Stomach (tissue), 19 donors: ENCODE measurements at places on chromosomes 2 and 18.

- DNase-seq: peak; percentile 45
These were observed 49.1 kb upstream of the GPC1 start for GRCh38 chr2:240386326-240386725.

GRCh38 chr2:146123714-146124113 lies 1603.8 kb upstream of the ZEB2 start:
- no peak for DNase-seq

DNA sequence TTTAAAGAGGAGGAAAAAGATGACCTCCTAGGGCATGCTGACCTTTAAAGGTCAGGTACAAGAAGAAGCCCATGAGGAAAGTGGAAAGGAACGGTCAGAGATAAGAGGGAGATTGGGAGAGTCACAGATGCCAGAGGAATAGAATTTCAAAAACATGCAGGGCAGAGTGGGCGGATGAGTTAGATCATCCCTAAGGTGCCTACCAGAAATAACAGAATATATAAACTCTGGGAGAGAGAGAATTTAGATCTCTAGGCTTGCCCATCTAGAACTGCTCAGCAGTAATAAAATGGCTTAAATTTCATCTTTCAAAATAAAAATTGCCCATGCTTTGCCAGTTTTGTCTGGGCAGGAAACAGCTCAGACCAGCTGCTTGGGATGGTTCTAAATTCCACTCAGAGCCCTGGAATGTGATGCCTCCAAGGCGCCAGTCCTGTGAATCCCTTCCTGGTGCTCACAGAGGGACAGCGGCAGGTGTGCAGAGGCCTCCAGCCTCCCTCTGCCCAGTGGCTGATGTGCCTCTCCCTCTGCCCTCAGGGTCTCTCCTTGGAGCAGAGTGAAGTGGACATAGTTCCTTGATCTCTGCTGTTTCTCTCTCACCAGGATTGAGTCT lies 130.9 kb downstream of the ANTXR1 start:
- DNase-seq: no peak

DNA sequence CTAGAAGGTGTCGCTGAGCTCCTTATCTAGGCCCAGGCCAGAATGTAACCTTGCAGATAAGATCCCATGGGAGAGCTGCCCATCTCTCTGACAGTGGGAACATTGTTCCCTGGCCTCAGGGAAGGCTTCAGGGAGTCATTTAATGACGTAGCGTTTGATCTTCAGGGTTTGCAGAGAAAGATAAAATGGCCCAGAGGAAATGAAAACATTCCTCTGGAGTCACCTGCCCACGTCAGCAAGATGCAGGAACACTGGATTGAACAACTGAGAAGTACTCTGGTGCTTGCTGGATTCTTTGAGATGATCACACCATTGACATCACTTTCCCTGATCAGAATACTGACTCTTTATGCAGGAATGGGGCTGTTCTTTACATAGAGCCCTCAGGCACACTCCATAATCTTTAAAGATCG lies 51.6 kb downstream of the MAPK4 start:
- no peak for DNase-seq

DNA sequence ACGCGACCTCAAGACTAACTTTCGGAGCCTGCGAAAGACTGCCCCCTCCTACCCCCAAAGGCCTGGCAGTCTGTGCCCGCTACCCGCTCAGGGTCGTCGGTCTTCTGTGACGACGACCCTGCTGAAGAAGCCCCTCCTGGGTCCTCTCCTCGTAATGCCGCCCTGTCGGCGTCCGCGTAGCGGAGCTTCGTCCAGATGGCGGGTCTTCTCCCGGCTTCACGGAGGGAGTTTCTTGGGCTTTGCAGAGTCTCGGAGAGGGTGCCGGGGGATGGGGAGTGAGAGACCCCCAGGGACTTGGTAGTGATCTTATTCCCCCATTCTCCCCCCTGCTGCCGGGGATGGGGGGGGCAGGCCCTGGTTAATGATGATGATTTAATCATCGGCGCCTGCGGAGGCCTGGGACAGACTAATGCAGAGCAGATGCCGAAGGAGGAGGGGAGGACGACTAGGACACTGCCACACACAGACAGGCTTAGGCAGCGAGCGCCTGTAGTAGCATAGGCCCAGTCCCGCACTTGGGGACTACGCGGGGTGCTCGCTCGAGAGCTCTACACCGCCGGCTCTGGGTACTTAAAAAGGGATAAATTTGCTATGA lies 528 bp upstream of the PCGF1 start:
- DNase-seq: peak; percentile 74

DNA sequence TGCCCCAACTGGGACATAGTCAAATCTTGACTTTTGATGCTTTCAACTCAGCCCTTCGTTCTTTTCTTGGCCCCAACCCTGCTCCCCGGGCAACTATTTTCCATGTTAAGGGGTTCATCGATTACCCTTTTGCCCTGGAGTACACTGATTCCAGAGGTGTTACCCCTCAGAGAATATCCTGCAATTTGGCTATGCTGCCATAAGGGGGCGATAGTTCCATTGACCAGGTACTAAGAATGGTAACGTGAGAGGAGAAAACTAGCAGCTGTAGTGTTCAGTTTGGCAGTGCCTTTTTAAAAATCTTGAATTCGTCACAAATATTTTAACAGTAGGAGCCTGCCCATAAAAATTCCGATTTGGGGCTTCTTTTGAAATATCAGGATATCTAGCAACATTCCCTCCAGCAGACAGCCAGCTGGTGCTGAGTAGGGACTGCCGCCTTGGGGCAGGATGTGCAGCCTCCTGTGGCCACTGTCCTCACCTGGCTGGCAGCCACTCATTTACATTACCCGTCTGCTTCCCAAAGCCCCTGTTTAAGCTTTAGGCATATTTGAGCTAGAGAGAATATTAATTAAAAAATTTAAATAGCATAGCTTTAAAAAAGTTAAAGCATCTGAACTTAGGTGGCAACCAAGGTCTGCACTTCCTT lies 146.3 kb upstream of the SKOR2 start:
- no peak for DNase-seq

- DNase-seq: no peak
These were observed 991.5 kb upstream of the FANCL start for GRCh38 chr2:59232394-59233165.

DNA sequence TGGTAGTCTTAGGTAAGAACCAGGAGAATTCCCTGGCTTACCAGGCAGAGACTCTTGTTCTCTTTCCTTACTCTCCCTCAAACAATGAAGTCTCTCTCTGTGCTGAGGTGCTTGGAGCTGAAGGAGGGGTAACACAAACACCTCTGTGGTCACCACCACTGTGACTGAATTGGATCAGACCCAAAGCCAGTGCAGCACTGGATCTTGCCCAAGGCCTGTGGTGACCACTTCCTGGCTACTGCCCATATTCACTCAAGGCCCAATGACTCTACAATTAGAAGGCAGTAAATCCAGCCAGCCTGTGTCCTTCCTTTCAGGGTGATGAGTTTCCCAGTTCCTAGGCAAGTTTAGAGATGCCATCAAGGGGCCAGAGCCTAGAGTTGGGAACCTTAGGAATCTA lies 706.8 kb downstream of the SLC4A3 start:
- no peak for DNase-seq

DNA sequence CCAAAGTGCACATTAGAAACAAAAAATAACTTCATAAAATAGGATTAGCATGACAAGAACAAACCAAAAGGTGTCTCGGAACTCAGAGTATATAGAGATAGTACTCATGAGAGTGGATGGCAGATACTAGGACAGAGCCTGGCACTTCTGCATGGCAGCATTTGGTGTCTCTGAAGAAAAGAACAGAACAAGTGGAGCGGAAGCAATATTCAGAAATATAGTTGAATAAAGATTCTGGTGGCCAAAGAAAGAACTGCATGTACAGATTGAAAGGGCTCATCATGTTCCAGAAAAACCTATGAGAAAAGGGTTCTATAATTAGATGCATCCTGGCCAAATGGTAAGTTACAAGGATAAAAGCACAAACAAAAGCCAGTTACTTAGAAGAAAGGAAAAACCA lies 90.9 kb downstream of the CCDC138 start:
- DNase-seq: no peak

GRCh38 chr2:218291318-218292047 lies 820 bp downstream of the TMBIM1 start:
- DNase-seq: peak; percentile 71

GRCh38 chr2:109176928-109177327 lies 47.9 kb downstream of the SH3RF3 start:
- DNase-seq: no peak

GRCh38 chr18:62716619-62717168 lies 1.4 kb downstream of the PHLPP1 start:
- DNase-seq: peak; percentile 45

- peak; percentile 70 for DNase-seq
These were observed 34.5 kb downstream of the NEURL3 start for GRCh38 chr2:96470636-96471035.

DNA sequence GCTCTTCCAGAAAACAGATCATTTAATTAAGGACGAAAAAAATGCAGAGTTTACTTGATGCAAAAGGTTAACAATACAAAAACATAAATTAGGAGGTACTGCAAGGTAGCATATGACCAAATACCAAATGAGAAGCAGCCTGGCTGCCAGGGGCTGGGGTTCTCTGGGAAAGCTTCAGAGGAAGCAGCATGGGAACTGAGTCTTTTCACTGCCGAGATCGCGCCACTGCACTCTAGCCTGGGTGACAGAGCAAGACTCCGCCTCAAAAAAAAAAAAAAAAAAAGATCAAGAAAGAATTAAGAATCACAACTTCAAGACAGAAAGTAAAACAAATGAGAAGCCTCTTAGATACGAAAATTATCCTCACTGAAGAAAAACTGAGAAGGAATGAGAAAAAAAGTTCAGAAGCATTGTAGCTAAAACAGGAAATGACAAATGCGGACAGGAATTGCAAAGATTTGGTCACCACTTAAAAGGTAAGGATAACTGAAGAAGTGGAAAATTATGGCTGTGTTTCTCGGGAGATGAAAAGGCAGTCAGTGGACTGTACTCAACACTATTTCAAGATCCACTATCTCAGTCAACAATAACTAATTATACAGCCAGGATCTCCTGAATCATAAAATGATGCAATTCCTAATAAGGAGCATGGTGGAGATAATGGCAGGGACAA lies 4.3 kb downstream of the SEPTIN10 start:
- no peak for DNase-seq

- no peak for DNase-seq
These were observed 83.2 kb downstream of the TANC1 start for GRCh38 chr2:159051661-159052060.

GRCh38 chr2:100757621-100758394 lies 62.1 kb upstream of the NPAS2 start:
- peak; percentile 59 for DNase-seq

DNA sequence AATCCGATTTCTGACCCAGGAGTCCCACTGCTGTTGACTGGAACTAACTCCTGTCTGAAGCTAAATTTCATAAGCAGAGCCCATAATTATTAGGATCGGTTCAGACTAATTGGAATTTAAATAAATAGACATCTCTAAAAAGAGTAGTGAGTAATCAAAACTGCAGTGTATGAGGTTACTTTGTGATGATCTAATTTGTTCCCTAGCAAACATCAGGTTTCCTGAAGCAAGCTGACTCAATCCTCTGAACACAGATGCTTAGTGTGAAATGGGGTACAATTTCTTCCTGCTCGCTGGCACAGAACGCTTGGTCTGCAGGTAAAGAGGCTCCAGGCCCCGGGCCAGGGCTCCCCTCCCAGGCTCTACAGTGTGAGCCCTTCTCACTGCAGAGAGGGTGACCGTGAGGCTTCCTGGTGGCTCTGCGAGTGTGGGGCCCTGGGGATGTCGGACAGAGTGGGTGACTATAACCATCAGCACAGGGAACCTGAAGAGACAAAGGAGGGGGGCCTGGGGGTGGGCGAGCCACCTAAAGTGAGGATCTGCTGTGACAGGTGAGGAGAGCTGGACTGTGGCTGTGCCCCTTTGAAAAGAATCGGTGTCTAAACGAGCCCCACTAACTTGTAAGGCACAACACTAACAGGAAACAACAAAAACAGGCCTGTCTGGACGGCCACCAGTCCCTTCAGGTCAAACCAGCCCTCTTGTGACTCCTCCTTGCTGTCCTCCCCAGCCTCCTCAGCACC lies 20.2 kb downstream of the CHST10 start:
- DNase-seq: no peak

DNA sequence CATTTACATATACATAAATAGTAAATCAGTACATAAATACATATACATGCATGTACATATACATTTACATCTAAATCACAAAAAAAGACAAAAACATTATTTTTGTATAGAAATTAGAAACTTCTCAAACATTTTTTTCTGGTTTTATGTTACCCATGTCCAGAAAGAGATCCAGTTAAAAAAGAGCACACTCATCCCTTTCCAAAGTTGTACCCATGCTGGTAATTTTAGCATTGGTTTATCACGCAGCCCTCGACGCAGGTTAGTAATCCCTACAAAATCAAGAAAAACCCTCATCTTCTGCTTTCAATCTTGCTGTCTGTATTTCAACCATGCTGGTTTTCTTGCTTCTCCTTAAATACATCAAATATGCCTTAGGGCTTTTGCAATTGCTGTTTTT lies 10.5 kb downstream of the SCN9A start:
- DNase-seq: no peak

GRCh38 chr2:7132753-7133152 lies 215.5 kb downstream of the RNF144A start:
- DNase-seq: no peak
